ENCODE measurements at places on chromosomes 7 and 10.

GRCh38 chr10:5570007-5570655 lies 45.4 kb downstream of the CALML3 start:
- DNase-seq: no peak

DNA sequence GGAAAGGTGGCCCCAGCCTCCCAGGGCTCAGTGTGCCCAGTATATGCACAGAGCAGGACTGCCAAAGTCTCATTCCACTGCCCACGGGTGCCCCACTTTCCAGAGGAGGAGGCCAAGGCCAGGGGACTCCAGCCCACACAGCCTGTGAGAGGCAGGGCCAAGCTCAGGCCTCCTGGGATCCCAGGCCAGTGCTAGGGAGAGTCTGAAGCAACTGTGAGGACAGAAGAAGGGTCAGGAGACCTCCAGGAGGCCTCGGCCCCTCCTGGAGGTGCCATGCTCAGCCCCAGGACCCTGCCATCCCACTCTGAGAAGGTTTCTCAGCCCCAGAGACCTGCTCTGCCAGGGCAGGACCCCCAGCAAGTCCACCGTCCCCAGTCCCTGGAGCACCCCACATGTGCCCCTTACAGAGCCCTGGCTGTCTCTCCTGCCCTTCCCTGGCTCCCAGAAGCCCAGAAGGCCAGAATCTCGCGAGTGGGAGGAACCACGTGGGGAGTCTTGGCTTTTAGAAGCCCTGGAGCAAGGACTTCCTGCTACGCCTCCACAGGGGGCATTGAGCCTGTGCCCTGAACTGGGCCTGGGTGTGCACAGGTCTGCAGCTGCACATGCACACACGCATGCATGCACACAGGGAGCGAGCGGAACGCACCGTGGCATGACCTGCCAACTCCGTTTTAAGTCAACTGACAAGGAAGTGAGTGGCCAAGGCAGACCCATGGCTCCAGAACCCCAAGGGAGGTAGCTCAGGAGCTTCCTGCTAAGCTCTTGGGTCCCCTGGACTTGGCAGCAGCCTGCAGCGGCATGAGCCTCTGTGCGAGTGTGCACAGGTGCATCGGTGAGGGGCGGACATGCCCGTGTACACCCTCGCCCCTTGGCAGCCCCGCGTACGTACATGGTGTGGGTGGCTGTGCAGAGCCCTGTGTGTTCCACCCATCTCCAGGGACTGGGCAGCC lies 33.6 kb downstream of the ZCCHC24 start:
- DNase-seq: no peak

DNA sequence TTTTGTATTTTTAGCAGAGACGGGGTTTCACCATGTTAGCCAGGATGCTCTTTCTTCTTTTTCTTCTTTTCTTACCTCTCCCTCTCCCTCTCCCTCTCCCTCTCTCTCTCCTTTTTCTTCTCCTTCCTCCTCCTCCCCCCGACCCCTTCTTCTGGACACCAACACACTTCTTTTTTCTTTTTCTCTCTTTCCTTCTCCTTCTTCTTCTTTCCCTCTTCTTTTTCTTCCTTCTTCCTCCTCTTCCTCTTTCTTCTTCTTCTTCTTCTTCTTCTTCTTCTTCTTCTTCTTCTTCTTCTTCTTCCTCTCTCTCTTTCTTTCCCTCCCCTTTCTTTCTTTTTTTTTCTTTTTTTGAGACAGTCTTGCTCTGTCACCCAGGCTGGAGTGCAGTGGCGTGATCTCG lies 14.0 kb downstream of the MMD2 start:
- no peak for DNase-seq

DNA sequence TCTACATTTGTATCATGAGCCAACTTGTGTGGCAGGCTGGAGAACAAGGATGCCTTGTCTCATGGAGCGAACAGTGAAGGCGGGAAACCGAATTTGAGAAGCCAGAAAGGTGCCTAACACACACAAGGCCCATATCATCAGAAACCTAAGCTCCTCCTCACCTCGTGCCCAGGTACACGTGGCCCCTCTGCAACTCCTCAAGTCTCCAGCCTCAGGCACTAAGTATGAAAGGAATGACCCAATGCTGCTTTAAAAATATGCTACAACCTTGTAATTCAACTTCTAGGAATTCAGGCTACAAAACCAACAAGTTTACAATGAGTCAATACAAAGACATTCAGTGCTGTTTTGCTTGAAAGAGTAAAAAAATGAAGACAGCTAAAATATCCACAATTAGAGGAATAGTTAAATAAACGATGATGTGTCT lies 95.7 kb downstream of the CDK6 start:
- DNase-seq: peak; percentile 85

DNA sequence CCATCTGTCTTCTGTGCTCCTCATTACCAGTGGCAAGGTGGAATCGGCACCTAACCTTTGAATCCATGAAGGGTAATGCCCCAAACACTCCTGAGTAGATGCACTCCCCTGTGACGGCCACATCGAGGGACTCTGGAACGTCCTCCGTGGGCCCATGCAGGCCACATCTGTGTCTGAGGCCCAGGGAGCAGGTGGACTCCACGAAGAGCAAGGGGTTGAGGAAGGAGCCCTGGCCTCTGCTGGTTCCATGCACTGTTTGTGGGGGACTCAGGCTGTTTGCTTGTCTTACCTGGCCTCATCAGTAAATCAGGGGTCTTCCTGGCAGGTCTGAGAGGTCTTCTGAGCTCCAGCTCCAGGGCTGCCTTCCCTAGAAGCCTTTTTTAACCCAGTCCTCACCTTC lies 62.6 kb upstream of the HMX3 start:
- DNase-seq: no peak

- no peak for DNase-seq
Measured at GRCh38 chr7:137850571-137850970, 3.8 kb upstream of the DGKI start.

DNA sequence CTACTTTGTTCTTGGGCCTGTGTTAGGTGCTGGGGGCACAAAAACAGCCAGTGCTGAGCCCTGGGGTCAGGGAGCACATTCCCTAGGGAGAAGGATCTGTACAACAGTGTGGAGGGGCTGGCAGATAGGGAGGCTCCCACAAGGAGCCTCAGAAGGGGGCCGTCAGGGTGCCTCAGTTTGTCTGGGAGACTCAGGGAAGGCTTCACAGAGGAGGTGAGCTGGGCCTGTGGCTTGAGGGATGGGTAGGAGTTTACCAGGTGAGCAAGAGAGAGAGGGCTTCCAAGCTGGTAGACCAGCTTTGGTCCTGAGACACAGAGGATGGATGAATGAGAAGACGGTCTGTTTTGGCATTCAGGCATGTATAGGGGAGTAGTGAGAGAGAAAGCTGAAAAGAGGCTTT lies 52.1 kb downstream of the CAMK1D start:
- DNase-seq: no peak

DNA sequence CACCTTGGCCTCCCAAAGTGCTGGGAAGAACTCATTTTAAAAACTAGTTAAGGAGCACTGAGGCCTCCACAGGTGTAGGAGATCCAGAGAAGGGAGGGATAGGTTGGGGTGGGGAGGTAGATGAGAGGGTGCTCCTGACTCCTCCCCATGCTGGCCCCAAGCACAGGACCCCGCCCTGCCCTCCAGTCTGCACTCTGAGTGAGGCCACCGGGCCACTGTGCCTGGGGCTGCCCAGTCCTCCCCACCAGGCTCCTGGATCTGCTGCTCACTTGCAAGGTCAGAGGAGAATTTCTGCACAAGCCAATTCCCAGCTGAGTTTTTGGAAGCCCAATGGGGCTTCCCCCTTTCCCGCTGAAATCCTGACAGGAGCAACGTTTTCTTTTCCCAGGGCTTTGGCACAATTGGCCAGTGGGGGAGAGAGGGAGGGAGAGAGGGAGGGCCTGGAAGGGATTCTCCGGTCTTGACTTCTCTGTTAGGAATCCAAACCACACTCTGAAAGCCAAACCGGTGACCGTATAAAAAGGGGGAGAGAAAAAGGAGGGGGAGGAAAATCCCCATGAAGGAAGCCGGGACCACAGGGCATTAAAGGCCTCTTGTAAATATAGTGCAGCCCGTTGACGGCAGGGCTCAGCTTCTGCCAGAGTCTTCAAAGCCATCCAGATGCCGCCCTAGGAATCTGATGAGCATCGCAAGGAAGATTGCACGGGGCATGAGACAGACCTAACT lies 116.2 kb downstream of the SH3PXD2A start:
- no peak for DNase-seq

DNA sequence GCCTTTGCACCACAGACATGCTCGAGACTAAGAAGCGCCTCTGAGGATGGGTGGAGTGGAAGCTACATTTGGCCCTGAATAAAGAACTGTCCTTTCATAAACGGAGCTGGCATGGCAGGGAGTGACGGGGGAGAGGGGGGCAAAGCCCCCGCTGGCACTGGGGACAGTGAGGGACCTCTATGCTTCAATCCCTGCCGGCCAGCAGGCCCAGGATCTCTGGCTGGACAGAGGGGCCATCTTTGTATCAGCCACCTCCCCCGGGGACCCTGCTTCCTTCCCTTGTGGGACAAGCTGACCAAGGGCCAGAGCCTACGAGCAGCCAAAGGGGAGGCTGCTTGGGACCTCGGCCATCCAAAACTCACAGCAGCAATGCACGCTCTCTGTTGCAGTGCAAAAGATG lies 28.2 kb upstream of the ECHDC3 start:
- DNase-seq: no peak

DNA sequence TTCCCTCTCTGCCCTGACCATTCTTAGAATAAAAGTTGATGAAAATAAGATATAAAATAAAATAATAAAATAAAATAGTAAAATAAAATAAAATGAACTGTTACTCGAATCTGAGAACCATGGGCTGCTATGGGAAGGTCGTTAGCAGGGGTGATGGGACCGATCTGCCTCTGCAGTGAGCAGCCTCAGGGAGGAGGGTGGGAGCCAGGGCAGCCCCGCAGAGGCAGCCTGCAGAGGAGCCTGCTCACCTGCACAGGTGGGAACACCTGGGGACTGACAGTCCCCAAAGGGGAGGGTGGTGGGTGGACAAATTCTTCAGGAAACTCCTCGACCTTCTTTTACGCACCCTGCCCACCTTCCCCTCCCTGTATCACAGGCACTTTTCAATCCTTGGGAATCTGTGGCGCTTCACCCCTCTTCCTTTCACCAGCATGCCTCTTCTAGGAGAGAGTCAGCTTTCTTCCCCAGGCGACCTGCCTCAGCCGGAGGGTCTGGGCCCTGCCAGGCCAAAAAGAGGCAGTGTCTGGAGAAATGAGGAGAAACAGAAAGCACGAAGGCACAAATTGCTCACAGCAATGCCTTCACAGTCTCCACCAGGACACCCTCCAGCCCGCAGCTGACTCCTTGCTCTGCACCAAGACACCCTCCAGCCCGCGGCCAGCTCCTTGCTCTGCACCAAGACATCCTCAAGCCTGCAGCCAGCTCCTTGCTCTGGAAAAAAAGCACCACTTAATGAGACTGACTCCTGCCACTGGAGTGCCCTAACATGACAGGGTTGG lies 368.4 kb upstream of the SHH start:
- DNase-seq: no peak

DNA sequence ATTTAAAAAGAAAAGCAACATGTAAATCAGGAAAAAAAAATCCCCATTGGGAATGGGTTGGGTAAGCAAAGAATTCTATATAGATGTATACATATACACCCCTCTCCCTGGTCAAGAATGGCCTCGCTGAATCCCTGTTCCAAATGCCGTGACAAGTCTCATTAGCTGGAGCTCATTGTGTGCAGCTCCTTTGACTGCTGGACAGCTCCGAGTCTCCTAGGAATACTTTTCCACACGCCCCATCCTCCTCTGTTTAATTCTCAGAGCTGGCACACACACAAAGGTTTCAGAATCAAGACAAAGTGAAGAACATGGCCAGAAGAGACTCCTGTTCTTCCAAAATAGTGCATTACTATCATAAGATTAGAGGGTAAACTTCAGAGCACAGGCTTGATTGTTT lies 130.9 kb upstream of the MKLN1 start:
- no peak for DNase-seq

GRCh38 chr7:29196971-29197595 lies 2.5 kb downstream of the CHN2 start:
- DNase-seq: no peak

DNA sequence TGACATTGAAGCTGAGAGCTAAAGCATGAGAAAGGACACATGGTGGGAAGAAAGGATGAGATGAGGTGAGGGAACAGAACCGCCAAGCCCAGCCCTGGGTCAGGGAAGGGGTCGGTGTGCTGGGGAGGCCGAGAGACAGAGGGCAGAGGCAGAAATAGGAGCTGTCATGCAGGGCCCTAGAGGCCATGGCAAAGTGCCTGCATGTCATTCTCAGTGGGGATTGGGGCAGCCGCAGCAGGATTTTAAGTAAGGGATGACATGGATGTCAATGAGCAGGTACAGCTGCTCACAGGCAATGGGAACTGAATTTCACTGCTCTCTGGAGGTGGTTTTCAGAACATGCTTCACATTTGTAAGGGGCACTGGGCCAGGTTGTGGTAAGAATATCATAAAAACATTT lies 227.4 kb downstream of the RAB11FIP2 start:
- no peak for DNase-seq

- DNase-seq: no peak
Measured at GRCh38 chr10:34522546-34522945, 292.6 kb downstream of the PARD3 start.

DNA sequence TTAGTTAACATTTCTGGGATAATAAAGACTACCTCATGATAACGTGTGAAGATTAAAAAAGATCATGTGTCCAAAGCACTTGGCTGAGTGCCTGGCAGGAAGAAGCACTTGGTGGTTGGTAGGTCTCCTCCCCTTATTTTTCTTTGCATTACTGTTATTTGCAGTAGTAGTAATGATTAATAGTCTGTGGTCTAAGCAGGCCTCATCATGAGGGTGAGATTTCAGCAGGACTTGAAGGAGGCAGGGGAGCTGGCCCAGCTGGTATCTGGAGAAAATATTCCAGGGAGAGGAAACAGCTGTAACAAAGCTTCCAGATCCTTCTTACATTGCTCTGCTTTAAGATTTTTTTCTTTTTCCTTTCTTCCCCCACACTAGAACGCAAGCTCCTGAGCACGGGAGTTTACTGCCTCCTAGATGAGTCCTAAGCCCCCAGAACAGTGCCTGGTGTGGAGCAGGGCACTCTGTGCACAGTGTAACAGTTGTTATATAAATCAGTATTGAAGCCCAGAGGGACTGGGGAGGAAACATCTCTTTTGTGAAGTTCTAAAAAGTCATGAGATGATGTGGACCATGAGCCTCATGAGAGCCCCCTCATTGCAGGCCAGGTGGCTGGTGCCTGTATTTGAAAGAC lies 31.1 kb upstream of the RHEB start:
- DNase-seq: no peak

- DNase-seq: no peak
Measured at GRCh38 chr7:91344911-91345310, 80.7 kb downstream of the FZD1 start.

- DNase-seq: no peak
Measured at GRCh38 chr7:132395361-132395760, 180.9 kb downstream of the PLXNA4 start.

GRCh38 chr7:44098092-44099068 lies 5.8 kb upstream of the AEBP1 start:
- no peak for DNase-seq

DNA sequence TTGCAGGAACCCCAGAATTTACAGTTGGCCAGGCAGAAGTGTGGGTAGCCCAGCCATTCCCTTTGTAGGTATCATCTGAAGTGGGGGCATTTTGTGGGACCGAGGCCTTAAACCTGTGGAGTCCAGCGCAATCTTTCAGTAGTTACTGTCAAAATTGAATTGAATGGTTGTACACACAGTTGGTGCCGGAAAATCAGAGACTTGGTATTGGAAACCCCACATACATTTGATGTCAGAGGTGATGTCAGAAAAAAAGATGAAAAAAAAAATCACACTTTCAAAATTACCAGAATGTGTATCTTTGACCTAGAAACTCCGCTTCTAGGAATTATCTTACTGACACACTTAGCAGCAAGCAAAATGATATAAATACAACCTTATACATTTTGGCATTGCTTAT lies 153.8 kb upstream of the PLXNA4 start:
- DNase-seq: no peak

- DNase-seq: no peak
Measured at GRCh38 chr7:45986355-45987298, 65.6 kb upstream of the IGFBP3 start.

Measured in RWPE2 (cell line).